ENCODE measurements at places on chromosomes 1 and 21.

DNA sequence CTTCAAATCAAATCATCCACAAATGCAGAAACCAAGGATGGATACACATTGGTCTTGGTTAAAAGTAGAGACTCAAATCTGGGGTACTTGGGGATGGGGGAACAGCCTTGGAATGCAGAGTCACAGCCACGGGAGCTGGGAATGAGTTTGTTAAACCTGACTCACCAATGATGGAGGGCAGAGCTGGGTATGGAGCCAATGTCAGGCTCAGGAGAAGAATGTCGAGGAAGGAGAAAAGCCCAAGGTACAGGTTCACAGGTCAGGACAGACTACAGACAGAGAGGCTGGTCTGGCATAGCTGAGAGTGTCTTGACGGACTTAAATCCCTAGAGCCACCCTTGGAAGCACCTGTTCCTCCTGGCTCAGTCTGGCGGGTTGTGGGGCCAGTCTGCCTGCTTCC is 237.6 kb downstream of the NTNG1 start:
- no peak for DNase-seq

GRCh38 chr1:67608661-67609576 is 76.1 kb upstream of the GADD45A start:
- no peak for DNase-seq

- DNase-seq = no peak
These were observed 1156.5 kb downstream of the NCAM2 start for GRCh38 chr21:22154579-22155274.

DNA sequence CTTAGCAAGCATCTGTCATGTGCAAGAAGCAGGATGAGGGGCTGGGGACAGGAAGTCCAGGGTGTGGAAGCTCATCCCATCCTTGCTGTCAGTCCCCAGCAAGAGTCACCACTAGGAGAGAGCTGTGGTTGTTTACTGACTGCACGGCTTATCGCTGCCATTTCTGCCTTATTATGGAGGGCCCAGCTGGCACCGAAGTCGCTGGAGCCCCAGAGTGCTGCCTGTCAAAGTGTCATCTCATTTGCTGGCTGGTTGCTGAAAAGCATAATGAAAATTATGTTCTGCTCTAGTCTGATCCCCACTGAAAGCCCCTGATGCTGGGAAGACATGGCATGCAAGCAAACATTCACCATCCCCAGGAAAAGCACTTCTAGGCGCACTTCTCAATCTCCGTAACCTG is 642.7 kb downstream of the NPHP4 start:
- DNase-seq = no peak

GRCh38 chr1:30811187-30811586 is 53.6 kb upstream of the LAPTM5 start:
- no peak for DNase-seq

- no peak for DNase-seq
These were observed 329.4 kb upstream of the ESRRG start for GRCh38 chr1:217052626-217053025.

DNA sequence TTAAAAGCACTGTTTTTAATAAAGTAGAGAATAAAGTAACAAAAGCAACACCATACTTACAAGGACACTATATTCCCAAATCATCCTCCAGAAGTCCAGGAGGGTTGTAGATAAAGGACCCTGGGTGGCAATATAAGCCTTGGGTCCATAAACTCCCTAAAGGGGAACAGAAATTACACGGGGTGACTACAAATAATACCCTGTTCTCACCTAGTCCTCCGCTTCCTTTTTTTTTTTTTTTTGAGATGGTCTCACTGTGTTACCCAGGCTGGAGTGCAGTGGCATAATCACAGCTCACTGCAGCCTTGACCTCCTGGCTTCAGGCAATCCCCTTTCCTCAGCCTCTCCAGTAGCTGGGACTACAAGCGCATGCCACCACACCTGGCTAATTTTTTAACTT is 13.1 kb downstream of the PTPN22 start:
- DNase-seq = no peak

- peak; percentile 76 for DNase-seq
These were observed at the start of gene H6PD for GRCh38 chr1:9234223-9235095. Gene H6PD, plus strand, starts transcription at chr1:9234774. Its CDS starts 10,161 bp downstream, at chr1:9244935.

GRCh38 chr1:224739997-224740684 is 124.0 kb downstream of the CNIH3 start:
- no peak for DNase-seq

DNA sequence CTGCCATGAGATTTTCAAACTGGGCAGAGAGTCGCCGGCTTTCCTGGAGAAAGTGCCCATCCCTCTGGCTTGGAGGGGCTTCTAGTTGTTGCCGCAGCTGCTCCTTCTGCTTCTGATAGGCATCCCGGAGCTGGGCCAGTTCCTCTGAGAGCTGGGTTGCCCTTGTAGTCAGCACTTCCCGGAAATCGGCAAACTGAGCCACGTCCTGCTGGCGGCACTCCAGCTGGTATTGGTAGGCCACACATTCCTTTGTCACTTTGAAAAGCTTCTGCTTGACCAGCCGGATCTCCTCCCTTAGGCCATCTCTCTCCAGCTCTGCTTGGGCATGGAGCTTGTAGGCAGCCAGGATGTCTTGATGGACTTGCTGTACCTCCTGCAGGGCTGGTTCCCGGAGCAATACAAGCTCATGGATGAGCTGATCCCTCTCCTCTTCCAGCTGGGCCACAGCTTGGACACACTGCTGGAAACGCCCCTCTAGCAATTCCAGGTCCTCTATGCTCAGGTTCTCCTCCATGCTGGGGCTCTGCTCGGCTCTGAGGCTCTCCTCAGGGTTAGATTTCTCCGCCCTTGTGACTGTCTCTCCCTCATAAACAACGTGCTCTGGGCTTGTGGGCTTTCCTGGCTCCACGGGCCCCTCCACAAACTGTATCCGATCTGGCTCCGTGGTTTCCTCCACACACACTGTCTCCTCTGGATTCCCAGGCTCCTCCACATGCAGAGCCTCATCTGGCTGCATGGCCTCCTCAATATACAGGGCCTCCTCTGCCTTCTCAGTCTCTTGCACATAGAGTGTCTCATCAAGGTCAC is 7.3 kb downstream of the SYNC start:
- peak; percentile 69 for DNase-seq

GRCh38 chr1:208271236-208271635 is 27.1 kb upstream of the PLXNA2 start:
- no peak for DNase-seq

DNA sequence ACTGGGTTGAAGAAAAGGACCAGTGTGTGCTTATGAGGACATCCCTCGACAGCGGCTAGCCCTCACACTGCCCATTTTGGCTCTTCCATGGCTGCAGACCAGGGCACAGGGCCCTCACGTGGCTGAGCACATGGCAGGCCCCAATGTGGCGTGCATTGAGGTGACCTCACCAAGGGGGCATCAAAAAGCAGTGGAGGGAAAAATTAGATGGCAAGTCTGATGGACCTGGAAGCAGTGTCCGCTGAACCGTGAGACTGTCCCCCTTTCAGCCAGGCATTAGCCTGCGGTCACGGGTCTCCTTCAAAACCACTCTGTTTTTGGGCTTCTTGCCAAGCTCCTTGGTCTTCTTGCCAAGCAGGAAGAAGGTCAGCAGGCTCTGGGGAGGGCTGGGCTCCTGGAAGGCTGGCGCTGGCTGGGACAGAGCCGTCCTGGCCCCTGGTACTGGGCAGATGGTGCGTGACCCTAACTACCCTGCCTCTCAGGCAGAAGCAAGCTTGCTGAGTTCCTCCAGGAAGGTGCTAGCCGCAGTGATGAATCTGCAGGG is 30.8 kb downstream of the TRIM67 start:
- peak; percentile 4 for DNase-seq

DNA sequence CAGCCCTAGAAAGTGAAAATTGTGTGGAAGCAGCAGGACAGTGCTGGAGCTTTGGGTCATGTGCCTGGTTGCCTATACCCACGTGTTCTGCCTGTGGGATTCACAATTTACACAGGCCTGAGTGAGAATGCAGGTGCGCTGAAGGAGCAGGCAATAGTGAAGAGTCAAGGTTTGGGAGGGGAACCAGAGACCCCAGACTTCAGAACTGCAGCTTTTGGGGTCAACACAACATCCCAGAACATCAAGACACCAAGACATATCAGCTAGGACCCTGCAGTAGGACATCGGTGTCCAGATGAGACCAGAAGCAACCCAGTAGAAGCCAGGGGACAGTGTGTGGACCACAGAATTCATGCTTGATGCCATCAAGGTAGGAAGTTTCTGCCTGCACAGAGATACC is 29.1 kb upstream of the CNIH3 start:
- DNase-seq = no peak

GRCh38 chr1:10796029-10796944 is at the start of gene CASZ1:
Gene CASZ1, minus strand, starts transcription at chr1:10796646. Its CDS starts 102,757 bp downstream, at chr1:10693889.
- peak; percentile 80 for DNase-seq

GRCh38 chr1:153025797-153026196 is 5.2 kb upstream of the SPRR1B start:
- DNase-seq = no peak

- peak; percentile 82 for DNase-seq
These were observed 53.4 kb downstream of the ZBTB18 start for GRCh38 chr1:244104309-244105060.

DNA sequence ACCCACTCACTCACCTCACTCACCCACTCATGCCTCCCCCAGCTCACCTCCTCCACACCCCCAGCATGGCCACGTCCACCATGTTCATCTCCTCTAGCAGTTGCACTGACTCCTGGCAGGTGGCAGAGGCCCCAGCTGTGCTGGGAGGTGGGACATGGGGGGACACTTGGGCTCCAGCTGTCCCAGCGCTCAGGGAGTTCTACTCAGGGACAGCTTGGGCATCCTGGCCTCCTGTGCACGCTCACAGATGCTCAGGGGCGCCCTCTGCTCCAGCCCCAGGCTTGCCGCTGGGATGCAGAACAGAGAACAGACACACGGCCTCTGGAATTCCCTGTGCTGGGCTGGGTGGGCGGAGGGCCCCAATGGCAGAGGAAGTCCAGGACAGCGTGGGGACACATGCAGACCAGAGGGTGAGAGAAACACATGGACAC is 5.2 kb downstream of the KRTAP10-8 start:
- DNase-seq = no peak

DNA sequence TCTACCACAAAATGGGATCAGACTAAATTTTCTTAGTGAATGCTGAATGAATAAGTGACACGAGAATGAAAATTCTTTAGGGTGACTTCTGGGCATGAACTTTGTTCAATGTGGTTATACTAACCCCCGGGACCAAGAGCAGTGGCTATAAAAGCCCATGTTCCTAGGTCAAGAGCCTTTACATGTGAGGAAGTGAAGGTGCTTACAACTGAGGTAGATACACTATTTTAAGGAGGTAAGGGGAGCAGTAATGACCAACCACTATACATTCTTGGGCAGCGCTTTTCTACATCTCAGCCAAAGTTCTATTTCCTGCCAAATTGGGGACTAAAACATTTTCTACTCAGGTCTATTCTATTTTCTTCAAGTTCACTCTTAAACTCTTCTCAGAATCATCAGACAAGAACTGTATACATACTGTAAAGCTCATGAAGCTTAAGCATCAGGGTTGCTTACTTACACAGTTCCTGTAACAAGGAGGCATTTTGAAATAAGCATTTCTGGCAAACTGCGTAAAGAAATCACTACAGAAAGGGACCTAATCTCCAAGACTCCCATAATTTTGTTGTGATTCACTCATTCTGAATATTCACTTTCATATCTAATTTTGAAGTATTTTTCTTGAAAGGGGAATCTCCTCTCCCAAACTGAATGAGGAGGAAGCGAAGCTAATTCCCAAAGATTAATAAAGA is 8.5 kb upstream of the ARHGAP29 start:
- no peak for DNase-seq

DNA sequence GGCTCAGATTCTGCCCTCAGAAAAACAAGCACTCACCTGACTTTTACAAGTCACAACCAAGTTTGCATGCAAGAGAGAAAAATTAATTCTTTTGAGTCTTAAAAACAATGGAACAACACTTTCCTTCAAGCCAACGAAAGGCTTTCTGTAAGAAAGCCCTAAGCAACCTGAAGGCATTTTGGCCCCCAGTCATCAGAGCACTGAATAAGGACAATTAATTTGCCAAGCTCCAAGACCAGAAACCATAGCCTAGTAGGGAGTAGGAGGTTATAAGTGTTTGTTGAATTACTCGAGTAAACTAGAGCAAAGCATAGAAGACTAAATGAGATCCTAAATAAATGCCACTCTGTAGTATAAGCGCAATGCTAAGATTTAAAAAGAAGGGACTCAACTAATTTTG is 4.7 kb downstream of the TGFBR3 start:
- DNase-seq = no peak

- no peak for DNase-seq
These were observed 17.6 kb upstream of the RWDD3 start for GRCh38 chr1:95216292-95216990.

DNA sequence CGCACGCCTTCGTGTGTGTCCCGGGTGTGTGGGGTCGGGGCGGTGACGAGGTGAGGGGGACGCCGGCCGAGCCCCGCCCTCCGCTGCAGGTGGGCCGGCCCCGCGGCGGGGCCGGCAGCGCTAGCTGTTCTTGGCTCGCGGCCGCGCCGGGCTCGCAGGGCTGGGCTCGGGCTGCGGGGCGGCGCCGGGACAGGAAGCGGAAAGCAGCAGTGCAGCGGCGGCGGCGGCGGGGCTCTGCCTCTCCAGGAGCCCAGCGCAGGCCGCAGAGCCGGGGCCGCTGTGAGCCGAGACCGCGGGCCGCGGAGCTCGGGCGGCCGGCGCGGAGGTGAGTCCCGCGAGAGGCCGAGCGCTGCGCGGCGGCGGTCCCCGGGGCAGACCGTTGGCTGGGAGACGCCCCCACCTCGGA is at the start of gene VANGL1:
TSS of gene VANGL1 (plus strand) at position 209 of the 406 bp plus-strand sequence. CDS start 9,444 bp downstream, outside the sequence.
- DNase-seq = peak; percentile 42

GRCh38 chr1:39808784-39809517 is 20.3 kb upstream of the BMP8B start:
- DNase-seq = no peak

- DNase-seq = no peak
These were observed 459.1 kb downstream of the DPYD start for GRCh38 chr1:97461782-97462181.

DNA sequence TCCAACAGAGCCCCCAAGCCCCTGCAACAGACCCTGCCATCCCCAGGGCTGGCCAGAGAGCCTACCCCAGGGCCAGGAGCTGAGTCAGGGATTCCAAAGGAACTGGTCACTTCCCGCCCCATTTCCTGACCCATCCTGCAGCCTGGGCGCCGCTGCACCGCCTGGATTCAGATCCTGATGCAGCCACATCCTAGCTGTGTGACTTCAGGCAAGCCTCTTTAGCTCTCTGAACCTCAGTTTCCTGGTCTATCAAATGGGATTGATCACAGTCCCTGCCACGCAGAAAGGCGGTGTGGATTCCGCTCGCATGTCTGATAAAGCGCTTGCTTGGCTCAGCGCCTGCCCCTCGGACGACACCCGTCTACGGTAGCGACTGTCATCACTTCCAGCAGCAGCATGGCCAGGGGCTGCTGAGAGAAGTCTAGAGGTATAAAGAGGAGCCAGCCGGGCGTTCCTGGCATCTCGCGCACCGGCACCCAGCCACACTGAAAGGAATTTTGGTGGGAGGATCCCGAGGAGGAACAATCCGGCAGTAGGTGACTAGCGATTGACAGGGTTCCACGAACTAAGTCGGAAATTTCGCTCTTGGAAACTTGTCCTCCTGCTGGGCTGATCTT is 10.1 kb downstream of the EPHA2 start:
- DNase-seq = peak; percentile 89

Data from fibroblast of mammary gland (primary cell).